ENCODE measurements at places on chromosomes 3 and 15.

DNA sequence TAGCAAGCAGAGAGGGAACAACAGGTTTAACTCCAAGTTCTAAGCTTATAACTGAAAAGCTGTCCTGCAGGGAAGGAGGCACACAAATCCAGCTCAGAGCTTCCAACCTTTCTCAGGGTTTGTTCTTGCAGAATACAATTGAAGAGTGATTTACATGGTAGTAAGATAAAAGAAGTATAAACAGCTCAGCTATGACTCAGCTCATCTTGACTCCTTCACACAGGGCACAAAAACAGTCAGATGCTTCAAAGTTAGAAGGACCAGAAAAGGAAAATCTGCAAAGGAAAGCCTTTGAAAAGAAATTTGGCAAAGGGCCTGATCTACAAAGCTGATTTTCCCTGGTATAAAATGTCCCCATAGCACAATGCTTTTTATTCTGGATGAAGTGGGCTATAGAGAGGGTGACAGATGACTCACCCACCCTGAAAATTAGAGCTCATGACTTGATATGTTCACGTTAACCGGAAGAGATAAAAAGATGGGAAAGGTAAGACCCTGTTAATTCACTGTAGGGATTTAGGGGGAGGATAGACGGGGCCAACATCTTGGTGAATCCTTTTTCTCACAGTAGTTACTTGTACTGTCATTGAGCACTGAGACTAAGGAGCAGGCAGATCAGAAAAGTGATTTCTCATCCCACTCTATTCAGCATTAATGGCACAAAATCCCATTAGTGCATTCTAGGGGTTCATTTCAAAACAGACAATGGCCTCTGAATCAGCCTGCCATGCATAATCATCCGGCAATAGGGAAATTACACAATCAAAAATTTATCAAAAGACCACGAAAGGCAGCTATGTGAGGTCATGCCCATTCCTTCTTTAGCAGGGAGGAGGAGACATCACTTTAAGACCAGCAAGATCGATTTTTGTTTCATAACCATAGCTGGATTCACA, 143.5 kb downstream of the GAP43 start:
- DNase-seq, result no peak

- no peak for DNase-seq
Observed at GRCh38 chr3:141337523-141337854, 30.8 kb upstream of the ZBTB38 start.

- DNase-seq, result no peak
Observed at GRCh38 chr15:48392356-48392755, 61.1 kb downstream of the DUT start.

DNA sequence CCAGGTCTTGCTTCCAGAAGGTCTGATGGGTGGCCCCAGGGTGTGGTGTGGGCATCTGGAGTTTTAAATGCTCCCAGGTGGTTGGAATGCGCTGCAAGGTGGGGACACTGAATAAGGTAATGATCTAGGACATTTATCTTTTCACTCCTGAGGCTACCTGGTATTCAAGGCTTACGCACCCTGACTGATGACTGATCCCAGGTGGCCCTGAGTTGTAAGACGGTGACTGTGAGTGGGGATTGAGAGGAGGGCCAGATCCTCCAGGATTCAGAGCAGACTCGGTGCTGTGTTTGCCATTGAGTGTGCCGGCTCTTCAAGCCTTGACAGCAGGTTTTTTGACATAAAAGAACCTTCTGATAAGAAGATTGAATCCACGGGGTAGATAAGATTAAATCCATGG, 40.3 kb downstream of the SLC6A20 start:
- no peak for DNase-seq

DNA sequence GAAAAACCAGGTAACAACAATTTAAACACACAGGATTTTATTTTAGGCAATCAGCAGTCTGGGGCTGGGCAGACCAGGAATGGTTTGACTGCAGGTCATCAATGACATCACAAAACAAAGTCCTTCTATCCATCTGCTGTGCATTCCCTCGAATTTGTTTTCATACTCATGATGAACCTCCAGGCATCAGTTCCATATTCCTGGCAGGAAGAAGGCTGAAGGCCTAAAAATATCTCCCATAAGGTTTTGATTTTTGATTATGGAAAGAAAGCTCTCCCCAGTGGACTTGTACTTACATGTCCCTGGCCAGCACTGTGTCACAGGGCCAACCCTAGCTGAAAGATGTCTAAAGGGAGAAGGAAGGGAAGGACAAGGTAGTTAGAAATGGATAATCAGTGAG, 107.4 kb downstream of the PEAK1 start:
- no peak for DNase-seq

GRCh38 chr15:77966540-77967234, 110.8 kb downstream of the TBC1D2B start:
- DNase-seq, result peak; percentile 65

- DNase-seq, result no peak
Observed at GRCh38 chr15:34233614-34234013, 8.8 kb downstream of the EMC4 start.

- DNase-seq, result no peak
Observed at GRCh38 chr15:43527016-43527801, 9.8 kb downstream of the MAP1A start.

- no peak for DNase-seq
Observed at GRCh38 chr3:133797396-133798105, 8.1 kb upstream of the SRPRB start.

GRCh38 chr3:44510000-44510368, 32.5 kb upstream of the ZNF445 start:
- peak; percentile 59 for DNase-seq

- DNase-seq, result no peak
Observed at GRCh38 chr15:92385096-92385495, 8.6 kb upstream of the ST8SIA2 start.

- DNase-seq, result no peak
Observed at GRCh38 chr15:39499042-39499441, 81.8 kb upstream of the THBS1 start.

Data from OCI-LY7 (cell line).